Activated naive CD8-positive, alpha-beta T cell treated with anti-CD3 and anti-CD28 coated beads for 36 hours (primary cell): ENCODE measurements at places on chromosomes 4 and X. TPM values are rescaled to one million over a fixed set of nuclear protein-coding genes. Genes with fewer than 3 reads are reported as not detected.

DNA sequence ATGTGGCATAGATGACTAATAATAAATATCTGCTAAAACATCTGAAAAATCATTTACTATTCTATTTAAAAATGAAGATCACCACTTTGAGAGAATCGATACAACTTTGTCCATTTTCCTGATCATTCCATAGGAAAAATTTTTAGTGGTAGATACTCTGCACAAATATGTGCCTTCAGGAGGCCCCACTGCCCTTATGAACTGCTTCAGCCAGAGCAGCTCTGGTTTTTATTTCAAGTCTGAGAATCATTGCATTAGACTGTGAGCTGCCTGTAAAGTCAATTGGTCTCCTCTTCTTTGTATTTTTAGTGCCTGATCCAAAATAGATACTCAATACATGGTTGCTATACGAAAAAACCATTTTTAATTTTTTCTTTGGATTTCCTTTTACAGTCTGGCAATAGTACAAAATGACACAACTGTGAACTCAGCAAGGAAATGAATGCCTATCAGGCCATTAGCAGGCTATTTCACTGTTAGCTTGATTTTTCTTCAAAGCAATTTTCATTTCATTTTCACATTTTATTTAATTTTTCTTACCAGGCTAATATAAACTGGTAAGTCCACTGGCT lies 69.1 kb downstream of the SHISA3 start:
- peaks cover 28% of the 10 kb centered on the region for H3K36me3 ChIP-seq
- no peak for DNase-seq
- H3K27ac ChIP-seq, result no peak overlapping the region
- no peak overlapping the region for H3K4me3 ChIP-seq

DNA sequence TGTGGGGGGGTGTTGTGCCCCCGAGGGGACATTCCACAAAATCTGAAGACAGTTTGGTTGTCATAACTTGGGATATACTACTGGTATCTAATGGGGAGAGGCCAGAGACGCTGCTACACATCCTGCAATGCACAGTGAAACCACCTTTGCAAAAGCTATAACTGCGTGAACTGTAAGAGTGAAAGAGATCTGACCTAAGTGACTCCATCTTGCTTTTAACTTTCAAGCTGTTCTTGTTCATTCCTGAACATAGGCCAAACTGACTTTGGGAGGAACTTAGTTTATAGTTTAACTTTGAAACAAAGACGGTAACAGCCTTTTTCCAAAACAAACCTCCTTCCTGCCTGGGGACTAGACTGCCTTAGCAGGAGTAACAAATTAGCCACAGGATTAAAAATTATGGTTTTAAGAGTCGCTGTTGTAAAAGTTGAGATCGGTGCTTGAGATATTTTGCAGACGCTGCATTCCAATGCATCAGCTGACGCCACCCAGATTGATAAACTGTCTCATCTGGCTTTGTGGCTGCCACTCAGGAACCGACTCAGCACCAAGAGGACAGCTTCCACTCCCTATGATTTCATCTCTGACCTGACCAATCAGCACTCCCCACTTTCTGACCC lies 70.9 kb downstream of the ATXN3L start:
- H3K4me3 ChIP-seq, result no peak overlapping the region
- H3K36me3 ChIP-seq, result no peaks in the 10 kb centered on the region
- peaks cover 11% of the 10 kb centered on the region for H3K4me1 ChIP-seq
- H3K27ac ChIP-seq, result no peak overlapping the region
- no peak for DNase-seq
- H3K27me3 ChIP-seq, result no peaks in the 10 kb centered on the region

DNA sequence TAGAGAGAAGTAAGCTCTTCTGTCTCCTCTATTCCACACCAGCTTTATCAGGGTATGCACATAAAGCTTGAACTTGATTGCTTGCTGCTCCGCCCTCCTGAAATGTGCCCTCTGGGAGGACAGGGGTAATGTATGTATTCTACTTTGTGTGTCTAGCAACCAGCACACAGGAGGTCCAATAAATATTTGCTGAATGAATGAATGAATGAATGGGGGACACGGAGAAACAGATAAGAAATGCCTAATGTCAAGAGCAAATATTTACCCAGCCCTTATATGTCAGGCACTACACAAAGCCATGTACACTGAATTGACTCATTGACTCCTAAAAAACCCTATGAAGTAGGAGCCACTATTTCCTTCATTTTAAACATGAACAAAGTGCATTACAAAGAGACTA lies 2.3 kb upstream of the MSL3 start:
- H3K4me3 ChIP-seq, result no peak overlapping the region
- H3K4me1 ChIP-seq, result peaks cover 2% of the 10 kb centered on the region

GRCh38 chr4:141497627-141498026 lies 138.8 kb upstream of the IL15 start:
- no peak overlapping the region for H3K4me3 ChIP-seq
- H3K27me3 ChIP-seq, result no peaks in the 10 kb centered on the region
- no peak overlapping the region for H3K27ac ChIP-seq
- no peaks in the 10 kb centered on the region for H3K36me3 ChIP-seq
- no peak for DNase-seq

GRCh38 chr4:162245051-162245450 lies 81.3 kb upstream of the FSTL5 start:
- DNase-seq, result no peak
- H3K36me3 ChIP-seq, result no peaks in the 10 kb centered on the region
- no peaks in the 10 kb centered on the region for H3K4me1 ChIP-seq
- no peak overlapping the region for H3K27ac ChIP-seq

DNA sequence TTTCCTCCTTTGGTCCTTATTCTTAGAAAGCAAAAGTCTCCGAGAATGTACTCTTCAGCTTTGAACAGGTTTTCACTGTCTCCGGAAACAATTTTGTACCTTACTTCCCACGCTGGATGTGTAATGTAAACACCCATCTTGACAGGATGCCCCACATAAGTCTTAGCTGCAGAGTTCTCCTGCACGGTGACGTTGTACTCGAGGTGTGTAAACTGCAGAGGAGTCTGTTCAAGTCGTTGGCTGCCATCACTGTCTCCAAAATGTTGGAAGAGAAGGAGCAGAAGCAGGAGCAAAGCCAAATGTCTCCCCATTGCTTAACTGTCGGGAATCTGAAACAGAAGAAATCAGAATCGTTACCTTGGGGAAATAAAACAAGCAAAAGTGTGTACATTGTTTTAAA lies 14.1 kb downstream of the FAT1 start:
- no peak for DNase-seq
- H3K36me3 ChIP-seq, result no peaks in the 10 kb centered on the region
- no peak overlapping the region for H3K27ac ChIP-seq
- H3K4me3 ChIP-seq, result no peak overlapping the region
- H3K4me1 ChIP-seq, result no peaks in the 10 kb centered on the region
- peaks cover 4% of the 10 kb centered on the region for H3K27me3 ChIP-seq

TTC29 gene
- total RNA-seq, result not detected

MAGEA4 gene
- total RNA-seq, result not detected

SFRP2 gene
- total RNA-seq, result 0.14 TPM

SMIM10 gene
- total RNA-seq, result 2.8 TPM

FAAH2 gene
- total RNA-seq, result 1.9 TPM
